ENCODE measurements at places on chromosomes 16 and 17. TPM values are rescaled to one million over a fixed set of nuclear protein-coding genes. Genes with fewer than 3 reads are reported as not detected.

DNA sequence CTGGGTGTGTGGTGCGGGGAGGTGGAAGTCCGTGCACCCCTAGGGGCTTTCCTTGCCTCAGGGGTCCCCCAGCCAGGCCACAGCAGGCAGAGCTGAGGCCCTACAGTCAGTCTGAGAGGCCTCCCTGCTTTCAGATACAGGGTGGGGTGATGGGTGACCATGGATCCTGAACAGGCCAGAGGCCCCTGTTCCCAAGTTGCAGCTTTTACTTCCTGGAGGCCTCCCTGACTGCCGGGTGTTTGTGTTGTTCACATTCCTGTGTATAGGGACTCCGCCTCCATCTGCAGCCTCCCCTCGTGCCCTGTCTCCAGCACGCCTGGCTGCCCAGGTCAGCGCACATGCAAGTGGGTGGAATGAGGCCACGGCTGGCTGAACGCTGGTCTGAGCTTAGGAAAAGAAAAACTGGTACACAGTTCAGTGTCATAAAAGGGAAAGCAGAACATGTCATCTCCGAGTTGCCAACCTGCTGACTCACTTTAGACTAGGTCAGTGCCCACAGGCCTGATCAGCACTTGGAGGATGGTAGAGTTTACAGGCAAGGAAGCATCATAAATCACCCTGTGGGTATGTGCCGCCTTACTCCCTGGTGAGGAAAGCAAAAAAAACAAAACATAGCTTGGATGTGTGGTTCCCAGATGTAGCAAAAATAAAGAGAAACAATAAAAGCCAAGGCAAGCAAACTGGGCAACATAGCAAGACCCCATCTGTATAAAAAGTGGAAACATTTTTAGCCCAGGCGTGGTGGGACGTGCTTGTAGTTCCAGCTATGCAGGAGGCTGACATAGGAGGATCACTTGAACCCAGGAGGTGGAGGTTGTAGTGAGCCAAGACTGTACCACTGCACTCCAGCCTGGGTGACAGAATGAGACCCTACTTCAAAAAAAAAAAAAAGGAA is 6.2 kb upstream of the SLC7A6 start:
- DNase-seq: no peak

DNA sequence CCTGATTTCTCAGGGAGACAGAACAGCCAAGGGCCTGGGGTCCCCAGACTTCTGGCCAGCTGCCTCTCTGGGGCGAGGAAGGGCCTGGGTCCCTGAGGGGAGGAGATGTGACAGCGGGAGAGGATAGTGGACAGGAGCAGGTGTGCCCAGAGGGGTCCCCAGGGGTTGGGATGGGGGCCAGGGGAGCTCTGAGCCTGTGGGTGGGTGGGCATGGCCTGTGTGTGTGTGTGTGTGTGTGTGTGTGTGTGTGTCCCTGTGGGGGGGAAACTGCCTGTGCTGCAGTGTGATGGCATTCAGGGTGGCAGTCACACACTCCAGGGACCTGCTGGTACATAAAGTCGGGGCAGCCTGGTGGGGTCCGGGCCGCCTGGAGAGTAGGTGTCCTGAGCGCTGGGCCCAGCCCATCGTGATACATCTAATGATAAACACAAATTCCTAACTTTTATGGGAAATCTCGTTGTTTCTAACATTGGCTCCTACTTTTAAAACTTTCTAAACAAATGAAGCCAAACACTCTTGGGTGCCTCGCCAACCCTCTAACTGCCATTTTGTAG is 1.4 kb downstream of the ITGB4 start:
- DNase-seq: no peak

- DNase-seq: peak; percentile 56
Observed at GRCh38 chr17:8935191-8935590, 30.3 kb downstream of the PIK3R5 start.

DNA sequence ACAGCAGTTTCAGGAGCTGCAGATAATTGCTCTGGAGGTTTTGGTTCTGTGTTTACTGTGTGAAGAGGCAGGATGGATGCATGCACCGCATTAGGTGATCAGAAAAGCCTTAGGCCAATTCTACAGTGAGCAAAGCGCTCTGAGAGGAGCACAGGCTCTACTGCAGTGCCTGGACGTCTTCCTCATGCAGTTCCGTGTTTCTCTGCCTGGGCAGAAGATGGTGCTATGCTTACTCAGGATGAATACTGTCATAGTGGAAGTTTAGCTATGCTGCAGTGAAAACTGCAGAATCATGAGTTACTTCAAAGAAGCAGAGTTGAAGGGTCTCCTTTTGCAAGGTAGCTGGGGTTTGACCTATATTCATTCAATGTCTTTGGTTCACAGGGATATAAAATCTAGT is 1012.4 kb downstream of the KCNJ18 start:
- DNase-seq: no peak

- DNase-seq: no peak
Observed at GRCh38 chr16:14121872-14122271, 50.8 kb downstream of the MRTFB start.

DNA sequence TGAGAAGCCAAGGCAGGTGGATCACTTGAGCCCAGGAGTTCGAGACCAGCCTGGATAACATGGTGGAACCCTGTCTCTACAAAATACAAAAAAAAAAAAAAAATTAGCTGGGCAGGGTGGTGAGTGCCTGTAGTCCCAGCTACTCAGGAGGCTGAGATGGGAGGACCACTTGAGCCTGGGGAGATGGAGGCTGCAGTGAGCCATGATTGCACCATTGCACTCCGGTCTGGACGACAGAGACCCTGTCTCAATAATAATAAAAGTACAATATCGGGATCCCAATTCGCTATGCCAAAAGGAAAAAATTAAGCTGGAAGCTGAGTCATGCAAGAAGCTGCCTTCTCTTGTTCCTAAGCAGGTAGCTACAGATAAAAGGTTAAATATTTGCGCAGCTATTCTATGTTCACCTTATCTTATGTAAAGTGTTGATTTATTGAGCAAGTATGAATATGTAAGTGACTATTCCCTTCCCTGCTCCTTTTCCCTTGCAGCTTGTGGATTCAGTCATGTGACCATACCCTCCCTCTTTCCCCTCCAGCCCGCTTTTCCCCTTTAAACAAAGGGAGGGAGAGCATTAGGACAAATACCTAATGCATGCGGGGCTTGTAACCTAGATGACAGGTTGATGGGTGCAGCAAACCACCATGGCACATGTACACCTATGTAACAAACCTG is 112.0 kb downstream of the LITAF start:
- DNase-seq: no peak

DNA sequence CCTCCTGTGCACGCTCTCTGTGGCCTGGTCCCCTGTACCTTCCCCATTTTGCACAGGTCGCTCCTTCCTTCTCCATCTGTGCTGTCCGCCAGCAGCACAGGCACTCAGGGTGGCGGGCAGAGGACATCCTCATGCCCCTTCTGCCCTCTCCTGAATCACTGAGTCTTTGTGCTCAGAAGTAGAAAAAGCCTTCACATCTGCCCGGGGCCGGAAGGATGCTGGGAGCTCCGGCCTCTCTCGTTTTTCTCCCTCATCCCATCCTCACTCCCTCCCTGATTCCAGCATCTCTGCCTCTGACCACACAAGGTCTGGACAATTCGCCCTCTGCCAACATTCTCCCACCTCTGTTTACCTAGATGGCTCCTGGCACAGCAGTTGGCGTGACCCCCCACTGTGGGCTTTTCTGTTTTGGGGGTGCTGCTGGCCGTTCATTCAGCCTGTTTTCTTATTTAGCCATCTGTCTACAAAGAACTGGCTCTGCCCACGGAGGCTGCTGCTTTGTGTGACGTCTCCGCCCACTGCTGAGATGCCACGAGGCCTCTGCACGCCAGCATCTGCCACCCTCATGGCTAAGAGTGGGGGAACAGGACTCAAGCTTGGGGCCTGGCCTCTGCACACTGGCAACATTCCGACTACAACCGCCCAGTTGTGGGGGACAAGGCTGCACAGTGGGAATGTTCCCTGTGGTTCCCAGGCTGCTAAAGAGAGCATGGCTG is 36.7 kb downstream of the SEC14L5 start:
- no peak for DNase-seq

- DNase-seq: no peak
Observed at GRCh38 chr16:1160773-1161348, 8.0 kb downstream of the CACNA1H start.

DNA sequence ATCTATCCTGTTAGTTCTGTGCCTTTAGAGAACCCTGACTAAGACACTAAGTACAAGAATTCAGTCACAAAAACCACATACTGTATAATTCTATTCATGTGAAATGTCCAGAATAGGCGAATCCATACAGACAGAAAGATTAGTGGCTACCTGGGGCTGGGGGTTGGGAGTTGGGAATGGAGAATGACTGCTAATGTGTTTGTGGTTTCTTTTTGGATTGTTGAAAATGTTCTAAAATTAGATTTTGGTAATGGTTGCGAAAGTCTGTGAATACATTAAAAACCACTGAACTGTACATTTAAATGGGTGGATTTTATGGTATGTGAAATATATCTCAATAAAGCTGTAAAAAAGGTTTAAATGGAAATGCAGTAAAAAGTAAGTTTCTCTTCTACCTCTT is 80.4 kb upstream of the AKTIP start:
- no peak for DNase-seq

DNA sequence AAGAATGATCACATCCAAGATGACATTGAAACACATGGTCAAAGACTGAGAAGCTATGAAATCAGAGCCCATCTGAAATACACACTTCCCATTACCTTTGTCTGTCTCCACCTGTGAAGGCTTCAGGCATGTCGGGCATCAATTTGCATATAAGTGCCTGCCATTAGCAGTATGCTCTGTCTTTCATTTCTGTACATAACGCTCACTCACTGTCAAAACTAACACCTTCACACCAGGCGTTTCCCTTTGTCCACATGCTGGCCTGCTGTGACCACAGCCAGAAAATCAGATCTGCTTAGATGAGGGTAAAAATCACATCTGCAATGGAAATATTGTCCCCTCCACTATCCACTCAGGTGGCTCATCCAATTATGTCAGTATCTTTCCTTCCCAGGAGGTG is 524.8 kb downstream of the TOX3 start:
- DNase-seq: no peak

GRCh38 chr16:86222547-86222946 is 287.8 kb upstream of the FOXF1 start:
- DNase-seq: no peak

- DNase-seq: no peak
Observed at GRCh38 chr16:85645021-85645589, 32.0 kb downstream of the GSE1 start.

- no peak for DNase-seq
Observed at GRCh38 chr16:83814659-83814985, 6.8 kb downstream of the HSBP1 start.

GRCh38 chr17:77409282-77410161 is 268.8 kb downstream of the SEC14L1 start:
- no peak for DNase-seq

GRCh38 chr16:27236635-27237218 is 31.8 kb downstream of the NSMCE1 start:
- DNase-seq: no peak

- DNase-seq: no peak
Observed at GRCh38 chr16:8634991-8635736, 13.7 kb downstream of the METTL22 start.

DNA sequence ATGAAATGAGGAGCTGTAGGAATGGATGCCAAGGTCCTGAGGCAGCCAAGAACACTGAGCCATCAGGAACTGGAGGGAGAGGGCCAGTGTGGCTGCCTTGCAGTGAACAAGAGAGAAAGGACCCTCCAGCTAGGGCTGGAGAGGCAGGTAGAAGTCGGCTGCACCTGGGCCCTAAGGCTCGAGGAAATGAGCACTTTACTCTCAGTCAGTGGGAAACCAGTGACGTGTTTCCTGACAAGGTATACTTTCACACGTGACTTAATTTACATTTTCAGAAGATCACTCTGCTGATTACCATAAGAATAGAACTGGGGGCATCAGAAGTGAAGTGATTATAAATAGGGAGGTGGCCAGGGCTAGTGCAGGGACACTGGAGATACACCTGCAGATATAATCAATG is 115.2 kb downstream of the C17orf67 start:
- no peak for DNase-seq

GRCh38 chr17:72063262-72063661 is 57.6 kb upstream of the SOX9 start:
- no peak for DNase-seq

DNA sequence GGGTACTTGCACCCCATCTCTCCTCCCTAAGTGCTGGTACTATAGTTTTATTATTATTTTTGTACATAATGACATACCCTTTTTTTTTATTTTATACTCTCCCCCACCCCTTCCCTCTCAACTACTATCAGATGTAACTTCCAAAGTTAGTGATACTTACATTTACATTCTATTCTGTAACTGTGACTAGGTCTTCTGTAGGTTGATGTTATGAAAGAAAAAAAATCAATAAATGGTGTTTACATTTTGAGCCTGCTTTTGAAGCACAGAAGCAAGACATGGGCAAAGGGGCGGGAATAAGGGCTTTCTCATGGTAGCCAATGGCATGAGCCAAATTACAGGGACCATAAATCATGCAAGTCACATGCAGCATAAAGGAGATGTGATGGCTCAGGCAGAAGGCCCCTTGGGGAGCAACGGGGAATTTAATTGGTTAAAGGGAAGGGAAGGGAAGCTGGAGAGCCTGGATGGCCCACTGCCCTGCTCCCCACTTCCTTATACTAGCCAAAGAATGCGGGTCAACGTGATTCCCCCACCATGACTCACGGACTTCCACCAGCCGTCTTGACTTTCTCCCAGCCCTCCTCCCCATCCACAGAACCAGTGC is 2.4 kb upstream of the ACSF2 start:
- DNase-seq: no peak

- DNase-seq: no peak
Observed at GRCh38 chr17:78347453-78347852, 12.4 kb downstream of the SOCS3 start.

DNA sequence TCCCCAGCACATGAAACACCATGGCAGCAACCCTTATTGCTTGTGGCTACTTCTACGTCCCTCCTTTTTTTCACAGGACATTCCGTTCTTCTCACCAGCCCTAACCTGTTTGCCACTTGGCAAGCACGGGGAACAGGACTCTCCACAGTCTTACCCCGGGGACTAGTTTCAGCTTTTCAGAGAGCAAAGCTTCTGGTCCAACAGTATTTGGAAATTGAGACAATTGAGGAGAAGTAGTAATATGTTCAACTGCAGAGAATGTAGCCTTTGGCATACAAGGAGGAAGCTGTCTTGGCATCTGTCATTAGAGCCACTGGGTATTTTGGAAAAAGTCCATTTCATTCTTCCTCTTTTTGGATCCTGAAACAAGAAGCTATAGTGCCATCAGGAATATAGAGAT is 65.7 kb downstream of the MAP2K6 start:
- no peak for DNase-seq

ADAM11 gene
- 0.12 TPM for total RNA-seq

SMPD3 gene
- 0.18 TPM for total RNA-seq

PLEKHH3 gene
- total RNA-seq: 11.2 TPM

ITGB4 gene
- 2.0 TPM for total RNA-seq

TERB1 gene
- not detected for total RNA-seq

FBXW10B gene
- 0.86 TPM for total RNA-seq

CCL4 gene
- total RNA-seq: 2.2 TPM

OR1F1 gene
- not detected for total RNA-seq

Measured in right lobe of liver (tissue), 6 donors.